ENCODE measurements at places on chromosomes 1 and 21. TPM values are rescaled to one million over a fixed set of nuclear protein-coding genes. Genes with fewer than 3 reads are reported as not detected.

The CFHR2 gene
- total RNA-seq, result not detected

The ADORA1 gene
- total RNA-seq, result 5.8 TPM

The JMJD4 gene
- total RNA-seq, result 25.8 TPM

The XPR1 gene
- 15.6 TPM for total RNA-seq

DNA sequence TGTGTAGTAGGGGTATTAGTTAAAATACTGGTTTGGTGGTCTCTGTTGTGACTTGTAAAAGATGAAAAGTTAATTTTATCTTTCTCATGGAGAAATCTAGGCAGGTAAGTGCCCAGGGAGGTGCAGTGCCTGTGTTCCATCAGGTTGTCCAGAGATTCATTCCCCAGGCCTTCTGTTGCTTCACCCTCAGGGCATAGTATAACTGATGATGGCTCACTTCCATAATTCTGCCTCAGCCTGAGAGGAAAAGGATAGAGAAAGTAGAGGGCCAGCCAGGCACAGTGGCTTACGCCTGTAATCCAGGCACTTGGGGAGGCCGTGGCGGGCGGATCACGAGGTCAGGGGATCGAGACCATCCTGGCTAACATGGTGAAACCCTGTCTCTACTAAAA, 153.9 kb downstream of the FMN2 start:
- peak overlapping the region; percentile 90 for H3K27ac ChIP-seq
- peaks cover 15% of the 10 kb centered on the region for H3K36me3 ChIP-seq
- H3K4me1 ChIP-seq, result peaks cover 64% of the 10 kb centered on the region
- H3K27me3 ChIP-seq, result no peaks in the 10 kb centered on the region
- peak overlapping the region; percentile 31 for H3K4me3 ChIP-seq

DNA sequence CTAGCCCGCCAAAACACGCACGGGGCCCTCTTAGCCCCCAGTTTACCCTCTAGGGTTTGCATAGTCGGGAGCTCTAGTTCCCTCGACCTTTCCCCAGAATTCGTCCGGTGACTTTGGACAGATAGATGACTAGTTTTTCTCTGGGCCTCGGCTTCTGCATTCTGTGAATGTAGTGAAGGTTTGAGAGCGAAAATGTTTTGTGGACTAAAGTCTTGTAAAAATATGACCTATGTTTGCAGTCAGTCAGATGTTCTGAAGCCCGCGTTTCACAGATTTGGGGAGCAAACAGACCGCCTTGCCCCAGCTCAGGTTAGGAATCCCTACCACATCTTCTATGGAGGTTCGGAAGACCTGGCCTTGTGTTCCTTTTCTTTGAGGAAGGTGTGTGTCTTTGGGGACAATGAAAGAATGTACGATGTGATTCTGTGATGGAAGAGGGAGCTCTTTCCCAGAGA, 401 bp downstream of the UQCRH start:
- H3K4me1 ChIP-seq, result peaks cover 23% of the 10 kb centered on the region
- no peaks in the 10 kb centered on the region for H3K36me3 ChIP-seq
- H3K27me3 ChIP-seq, result no peaks in the 10 kb centered on the region
- peak overlapping the region; percentile 97 for H3K27ac ChIP-seq

- H3K27ac ChIP-seq, result peak overlapping the region; percentile 55
- no peaks in the 10 kb centered on the region for H3K27me3 ChIP-seq
- peak; percentile 76 for DNase-seq
- H3K4me3 ChIP-seq, result no peak overlapping the region
- peaks cover 17% of the 10 kb centered on the region for H3K36me3 ChIP-seq
Observed at GRCh38 chr1:25501235-25502058, 42.0 kb upstream of the LDLRAP1 start.

- H3K4me3 ChIP-seq, result 0 out of 2 replicates have a peak overlapping the region, but pooled peaks have one; percentile 4
- peak overlapping the region; percentile 83 for H3K27ac ChIP-seq
- DNase-seq, result no peak
- peaks cover 30% of the 10 kb centered on the region for H3K4me1 ChIP-seq
- H3K36me3 ChIP-seq, result no peaks in the 10 kb centered on the region
Observed at GRCh38 chr1:108591466-108591865, 31.6 kb downstream of the EEIG2 start.

GRCh38 chr1:150626150-150626549, 3.3 kb downstream of the ENSA start:
- peaks cover 14% of the 10 kb centered on the region for H3K4me1 ChIP-seq
- no peaks in the 10 kb centered on the region for H3K27me3 ChIP-seq
- H3K4me3 ChIP-seq, result no peak overlapping the region
- H3K36me3 ChIP-seq, result peaks cover 31% of the 10 kb centered on the region
